ENCODE measurements at places on chromosomes 3 and 15. TPM values are rescaled to one million over a fixed set of nuclear protein-coding genes. Genes with fewer than 3 reads are reported as not detected.

GRCh38 chr3:186871403-186871924 lies 29.0 kb downstream of the ADIPOQ start:
- DNase-seq = no peak

GRCh38 chr3:45548681-45549075 lies 45.9 kb upstream of the LIMD1 start:
- no peak for DNase-seq

- no peak for DNase-seq
Measured at GRCh38 chr3:194465246-194465645, 21.6 kb downstream of the ATP13A3 start.

GRCh38 chr3:168653255-168653654 lies 557.5 kb upstream of the GOLIM4 start:
- no peak for DNase-seq

GRCh38 chr3:180961087-180961486 lies 28.4 kb downstream of the DNAJC19 start:
- DNase-seq = no peak

GRCh38 chr3:51675201-51675611 lies 4.2 kb downstream of the TEX264 start:
- no peak for DNase-seq

GRCh38 chr3:71309342-71309741 lies 274.2 kb downstream of the FOXP1 start:
- no peak for DNase-seq

- no peak for DNase-seq
Measured at GRCh38 chr15:92806763-92807162, 93.4 kb upstream of the CHD2 start.

GRCh38 chr3:171054921-171055320 lies 28.4 kb upstream of the SLC2A2 start:
- DNase-seq = no peak

Gene PFKFB4
- 1.1 TPM for total RNA-seq

DNA sequence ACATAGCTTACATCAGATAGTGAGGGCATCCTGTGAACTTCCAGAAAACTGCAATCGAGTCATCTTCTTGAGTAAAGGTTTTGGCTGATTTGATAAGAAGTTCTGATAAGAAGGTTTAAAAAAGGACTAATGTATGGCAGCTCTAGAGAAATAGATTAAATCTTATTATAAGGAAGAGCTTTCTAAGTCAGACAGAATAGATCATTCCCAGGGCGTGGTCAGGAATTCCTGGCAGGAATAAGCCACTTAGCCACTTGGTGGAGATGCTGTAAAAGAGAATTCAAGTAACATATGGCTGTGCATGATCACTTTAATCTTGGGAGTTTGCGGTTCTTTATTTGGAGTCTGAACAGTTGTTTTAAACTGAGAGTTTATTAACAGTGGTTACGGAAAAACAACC lies 17.4 kb downstream of the PGBD4 start:
- DNase-seq = no peak

Gene GOLGA8J
- total RNA-seq = not detected

GRCh38 chr3:30720586-30721313 lies 114.3 kb downstream of the TGFBR2 start:
- DNase-seq = no peak

Gene TIGIT
- total RNA-seq = not detected

Gene PLSCR2
- not detected for total RNA-seq

Gene FBXL2
- total RNA-seq = 1.3 TPM

Gene ABHD14A
- 27.5 TPM for total RNA-seq

DNA sequence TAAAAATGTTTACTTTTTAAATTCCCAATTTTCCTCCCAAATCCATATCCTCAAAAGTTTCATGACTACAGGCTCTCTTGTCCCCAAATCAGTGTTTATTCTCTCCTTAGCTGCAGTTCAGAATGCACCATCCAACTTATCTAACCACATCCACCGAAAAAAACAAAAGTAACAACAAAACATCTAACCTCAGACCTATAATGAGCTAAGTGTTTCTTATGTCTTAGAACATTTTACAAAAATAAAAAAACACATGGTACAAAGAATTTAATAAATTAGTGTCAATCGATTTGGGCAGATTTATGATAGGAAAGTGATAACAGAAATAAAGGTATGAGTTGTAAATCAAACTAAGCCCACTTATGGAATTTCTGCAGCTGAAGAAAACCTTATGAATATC lies 13.6 kb downstream of the SATB1 start:
- no peak for DNase-seq

DNA sequence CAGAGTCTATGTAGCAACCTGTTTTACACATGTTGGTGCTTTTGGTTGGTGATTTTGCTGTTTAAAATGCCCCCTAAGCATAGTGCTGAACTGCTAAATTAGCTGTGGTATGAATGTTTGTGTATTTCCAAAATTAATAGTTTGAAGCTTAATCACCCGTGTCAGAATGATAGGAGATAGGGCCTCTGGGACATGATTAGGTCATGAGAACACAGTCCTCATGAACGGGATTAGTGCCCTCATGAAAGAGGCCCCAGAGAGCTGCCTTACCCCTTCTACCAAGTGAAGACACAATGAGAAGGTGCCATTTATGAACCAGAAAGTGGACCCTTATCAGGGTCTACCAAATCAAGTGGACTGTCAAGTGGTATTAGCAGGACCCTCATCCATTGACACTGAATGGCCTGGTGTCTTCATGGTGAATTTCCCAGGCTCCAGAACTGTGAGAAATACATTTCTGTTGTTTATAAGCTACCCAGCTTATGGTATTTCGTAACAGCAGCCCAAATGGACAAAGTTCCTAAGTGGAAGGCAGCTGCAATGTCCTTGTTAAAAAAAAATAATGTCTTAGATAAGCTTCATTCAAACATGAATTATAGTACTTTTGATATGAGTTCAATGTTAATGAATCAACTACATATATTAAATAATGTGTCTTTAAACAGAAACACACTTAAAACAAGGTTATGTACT lies 37.7 kb upstream of the FRMD4B start:
- DNase-seq = no peak

DNA sequence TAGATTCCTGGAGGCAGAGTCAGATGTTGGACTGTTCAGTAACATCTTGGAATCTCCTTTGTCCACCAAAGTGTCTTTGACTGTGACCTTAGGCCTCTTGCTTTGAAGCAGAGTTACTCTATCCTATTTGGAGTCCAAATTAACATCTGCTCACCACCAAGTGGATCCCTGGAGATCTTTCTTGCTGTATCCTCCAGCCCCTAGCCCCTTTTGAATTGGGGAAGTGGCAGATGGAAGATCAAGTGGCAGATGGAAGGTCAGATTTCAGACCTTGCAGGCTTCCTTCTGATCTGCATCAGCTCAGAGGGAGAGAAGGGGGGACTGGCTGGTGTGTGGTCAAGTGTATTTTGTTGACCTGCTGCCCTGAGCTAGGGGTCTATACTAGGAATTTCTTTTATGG lies 125.0 kb upstream of the ROPN1 start:
- no peak for DNase-seq

Gene TTC21A
- 2.0 TPM for total RNA-seq

DNA sequence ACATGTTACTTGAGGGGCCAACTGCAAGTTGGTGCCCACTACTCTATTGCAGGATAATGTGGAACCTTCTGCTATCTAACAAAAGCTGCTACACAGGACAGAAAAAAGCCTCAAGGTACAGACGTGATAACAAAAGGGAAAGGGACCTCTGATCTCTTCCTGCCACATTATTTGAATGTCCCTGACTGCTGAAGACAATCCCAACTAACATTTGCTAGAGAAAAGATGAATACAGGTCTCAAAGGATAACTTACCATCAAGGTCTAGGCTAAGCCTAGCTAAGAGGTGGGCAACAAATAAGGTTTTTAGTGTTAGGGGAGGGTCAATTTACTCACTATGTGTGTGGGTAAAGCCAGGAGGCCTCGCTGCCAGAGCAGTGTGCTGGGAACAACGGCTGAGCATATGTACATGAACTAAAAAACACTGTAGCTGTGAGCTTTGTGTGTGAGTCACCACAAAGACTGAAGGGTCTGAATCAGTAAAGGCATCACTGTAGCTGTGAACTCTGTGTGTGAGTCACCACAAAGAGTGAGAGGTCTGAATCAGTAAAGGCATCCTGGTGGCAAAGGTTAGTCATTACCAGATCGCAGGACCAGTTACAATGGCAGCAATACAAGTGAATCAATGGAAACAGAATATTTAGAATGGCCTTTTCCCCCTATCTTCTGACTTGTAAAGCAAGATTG lies 111.7 kb downstream of the LMLN start:
- DNase-seq = no peak

- DNase-seq = no peak
Measured at GRCh38 chr3:191292243-191293015, 36.8 kb upstream of the CCDC50 start.

DNA sequence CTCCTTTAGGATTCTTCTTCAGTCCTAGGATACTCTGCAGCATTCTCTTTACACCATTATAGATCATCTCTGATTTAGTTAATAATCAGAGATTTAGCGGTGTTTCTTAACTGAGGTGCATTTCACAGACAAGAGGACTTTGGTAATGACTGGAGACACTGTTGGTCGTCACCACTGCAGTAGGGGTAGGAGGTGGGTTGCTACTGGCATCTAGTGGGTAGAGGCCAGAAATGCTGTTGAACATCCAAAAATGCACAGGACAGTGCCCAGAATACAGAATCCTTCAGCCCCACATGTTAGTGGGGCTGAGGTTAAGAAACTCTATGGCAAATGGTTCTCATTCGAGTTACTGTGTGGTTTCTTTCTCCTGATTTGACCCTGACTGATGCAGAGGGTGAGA lies 80.4 kb upstream of the LMCD1 start:
- no peak for DNase-seq

Gene TRH
- total RNA-seq = not detected

DNA sequence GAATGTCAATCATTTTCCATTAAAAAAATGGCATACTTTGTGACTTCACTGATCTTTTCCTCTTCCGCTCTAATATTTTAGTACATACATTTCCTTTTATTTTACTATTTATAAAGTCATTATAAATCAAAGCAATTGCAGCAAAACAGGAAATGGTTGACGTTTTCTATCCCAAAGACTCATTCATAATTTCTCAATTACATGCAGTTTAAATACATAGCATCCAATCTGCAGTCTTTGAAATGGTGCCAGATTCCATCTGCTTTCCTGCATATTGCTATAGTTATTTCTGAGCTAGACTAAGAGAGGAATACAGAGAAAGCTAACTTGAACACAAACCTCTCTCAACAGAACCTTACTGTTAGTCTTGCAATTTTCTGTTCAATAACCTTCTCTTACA lies 179.8 kb downstream of the ZPLD1 start:
- DNase-seq = no peak

GRCh38 chr3:194245975-194246561 lies 105.1 kb downstream of the CPN2 start:
- DNase-seq = no peak

Gene XPC
- 7.7 TPM for total RNA-seq

- DNase-seq = no peak
Measured at GRCh38 chr3:148763986-148764935, 63.4 kb upstream of the CPB1 start.

DNA sequence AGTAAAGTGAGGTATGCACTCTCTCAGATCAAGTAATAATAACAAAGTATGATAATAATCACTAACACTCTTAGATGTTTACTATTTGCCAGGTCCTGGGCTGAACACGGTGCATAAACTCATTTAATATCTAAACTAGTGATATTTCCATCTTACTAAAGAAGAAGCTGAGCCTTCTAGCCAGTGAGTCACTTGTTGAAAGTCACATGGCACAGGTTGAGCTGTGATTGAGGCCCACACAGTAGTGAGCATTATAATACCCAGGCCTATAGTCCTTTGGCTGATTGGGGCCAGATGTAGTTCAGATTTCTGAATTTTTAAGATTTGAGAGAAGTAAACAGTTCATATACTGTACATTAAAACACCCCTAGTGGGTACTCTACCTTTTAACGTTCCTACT lies 93.2 kb upstream of the CCDC80 start:
- DNase-seq = no peak

GRCh38 chr3:184563941-184564684 lies 2.5 kb downstream of the EPHB3 start:
- no peak for DNase-seq

DNA sequence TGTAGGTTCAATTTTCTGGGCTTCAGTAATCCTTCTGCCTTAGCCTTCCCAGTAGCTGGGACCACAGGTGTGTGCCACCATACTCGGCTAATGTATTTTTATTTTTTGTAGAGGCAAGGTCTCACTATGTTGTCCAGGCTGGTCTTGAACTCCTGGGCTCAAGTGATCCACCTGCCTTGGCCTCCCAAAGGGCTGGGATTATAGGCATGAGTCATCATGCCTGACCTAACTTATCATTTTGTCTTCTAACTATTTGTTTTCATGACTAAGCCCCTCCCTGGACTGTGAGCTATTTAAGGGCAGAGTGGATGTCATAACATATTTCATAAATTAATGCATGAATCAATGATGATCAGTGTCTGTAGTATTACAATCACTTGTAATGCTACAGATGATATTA lies 56.1 kb upstream of the PIAS1 start:
- DNase-seq = no peak

Gene RGMA
- 25.0 TPM for total RNA-seq

- DNase-seq = no peak
Measured at GRCh38 chr3:32820971-32821685, 3.3 kb downstream of the TRIM71 start.

DNA sequence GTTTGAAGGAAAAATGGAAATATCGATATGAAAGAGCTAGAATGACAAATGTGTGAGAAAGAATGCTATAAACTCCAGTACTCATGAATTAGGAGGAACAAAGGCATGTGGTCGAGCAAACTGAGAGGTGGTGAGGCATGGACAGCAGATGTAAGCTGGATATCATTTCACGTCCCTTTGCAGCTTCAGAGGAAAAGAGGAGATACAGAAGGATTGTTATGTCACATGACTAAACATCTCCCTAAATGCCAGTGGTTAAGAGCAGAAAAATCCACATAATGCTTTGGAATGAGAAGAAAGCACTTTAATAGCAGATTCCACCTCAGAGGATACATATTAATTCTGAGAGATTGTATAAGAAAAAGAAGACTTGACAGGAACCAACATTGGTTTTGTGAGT lies 248.7 kb downstream of the ZIC4 start:
- no peak for DNase-seq

Measured in Right ventricle myocardium superior (tissue), 1 donor.